ENCODE measurements at places on chromosomes 3 and 15. TPM values are rescaled to one million over a fixed set of nuclear protein-coding genes. Genes with fewer than 3 reads are reported as not detected.

Gene RTP1
- not detected for total RNA-seq

GRCh38 chr3:33773637-33774036 is 24.8 kb upstream of the PDCD6IP start:
- H3K4me1 ChIP-seq: no peaks in the 10 kb centered on the region
- H3K4me3 ChIP-seq: no peak overlapping the region
- no peaks in the 10 kb centered on the region for H3K27me3 ChIP-seq
- H3K27ac ChIP-seq: no peak overlapping the region

DNA sequence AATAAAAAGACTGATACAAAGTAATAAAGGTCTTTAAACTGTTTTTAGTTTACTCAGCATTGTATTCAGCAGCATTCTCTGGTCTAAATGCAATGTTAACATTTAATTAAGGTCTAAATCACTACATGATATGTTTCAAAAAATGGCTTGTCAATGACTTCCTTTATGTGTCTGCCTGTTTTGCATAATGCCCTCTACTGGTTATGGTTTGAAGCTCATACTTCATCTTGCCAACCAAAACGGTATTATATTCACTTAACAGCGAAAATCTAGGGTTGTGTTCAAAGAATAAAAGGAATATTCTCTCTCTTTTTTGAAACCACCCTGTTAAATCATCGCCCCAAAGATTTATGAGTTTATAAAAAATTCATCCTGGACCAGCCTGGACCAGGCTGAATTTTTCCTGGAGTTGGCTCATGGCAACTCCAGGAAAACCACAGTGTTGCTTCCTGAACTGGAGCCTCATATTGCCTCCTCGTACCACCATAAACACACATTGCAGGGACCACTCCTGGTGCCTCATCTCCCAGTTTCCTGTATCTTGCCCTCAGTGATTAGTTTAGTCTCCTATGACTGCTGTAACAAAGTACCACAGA is 6.7 kb upstream of the NCEH1 start:
- no peaks in the 10 kb centered on the region for H3K4me1 ChIP-seq
- H3K4me3 ChIP-seq: no peak overlapping the region
- no peak for DNase-seq

- DNase-seq: no peak
- no peak overlapping the region for H3K4me3 ChIP-seq
- no peaks in the 10 kb centered on the region for H3K27me3 ChIP-seq
- H3K4me1 ChIP-seq: no peaks in the 10 kb centered on the region
- H3K27ac ChIP-seq: no peak overlapping the region
- H3K36me3 ChIP-seq: no peaks in the 10 kb centered on the region
Observed at GRCh38 chr15:42373274-42373673, 14.0 kb downstream of the CAPN3 start.

DNA sequence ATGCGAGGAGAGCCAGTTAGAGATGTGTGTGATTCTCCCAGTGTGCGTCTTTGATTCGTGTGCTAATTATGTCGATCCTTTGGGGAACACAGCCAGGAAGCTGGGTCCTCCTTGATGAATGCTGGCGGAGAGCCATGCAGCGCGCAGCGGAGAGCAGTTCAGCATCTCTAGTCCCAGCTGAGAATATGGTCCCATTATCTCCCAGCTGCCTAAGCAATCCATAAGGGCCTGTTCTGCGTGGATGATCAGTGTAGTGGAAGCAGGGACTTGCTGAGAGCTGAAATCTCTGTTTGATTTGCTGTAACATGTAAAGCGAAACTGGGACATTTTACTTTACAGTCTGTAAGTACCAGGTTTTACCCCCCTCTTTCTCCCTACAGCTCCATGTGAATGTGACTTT is 412.7 kb downstream of the CNTN4 start:
- no peak for DNase-seq
- H3K27ac ChIP-seq: no peak overlapping the region
- H3K27me3 ChIP-seq: no peaks in the 10 kb centered on the region

GRCh38 chr3:70982700-70983140 is 600.8 kb downstream of the FOXP1 start:
- peak overlapping the region; percentile 93 for H3K27ac ChIP-seq
- H3K4me3 ChIP-seq: peak overlapping the region; percentile 37
- no peaks in the 10 kb centered on the region for H3K27me3 ChIP-seq
